ENCODE measurements at places on chromosomes 11 and 22.

DNA sequence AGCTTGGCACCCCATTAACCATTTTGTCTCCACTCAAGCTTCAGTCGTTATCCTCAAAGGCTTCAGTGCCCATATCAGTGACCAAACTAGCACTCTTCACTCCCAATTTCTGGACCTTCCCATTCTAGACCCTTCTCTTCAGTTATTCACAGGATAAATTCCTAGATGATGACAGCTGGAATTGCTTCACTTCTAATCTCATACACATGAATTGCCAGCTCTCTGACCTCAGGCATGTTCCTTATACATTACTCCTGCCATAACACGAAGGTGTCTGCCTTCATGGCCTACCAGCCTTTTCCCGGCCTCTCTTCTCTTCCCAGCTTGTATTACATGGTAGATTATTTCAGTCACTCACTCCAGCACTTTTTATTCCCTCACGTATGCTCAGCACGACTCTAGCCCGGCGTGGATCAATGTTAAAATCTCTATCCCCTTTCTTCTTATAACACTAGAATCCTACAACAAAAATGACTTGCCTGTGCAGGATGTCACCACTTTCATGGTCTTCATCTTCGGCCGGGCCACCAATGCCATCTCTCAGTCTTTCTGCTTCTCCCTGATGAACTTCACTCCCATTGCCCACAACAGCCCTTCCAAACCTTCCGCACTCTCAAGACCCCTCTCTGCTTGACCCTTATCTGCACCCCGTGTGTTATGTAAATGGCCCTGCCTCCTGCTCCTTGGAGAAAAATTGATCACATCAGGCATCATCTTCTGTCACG, 36.9 kb downstream of the EIF3F start:
- no peak for DNase-seq

DNA sequence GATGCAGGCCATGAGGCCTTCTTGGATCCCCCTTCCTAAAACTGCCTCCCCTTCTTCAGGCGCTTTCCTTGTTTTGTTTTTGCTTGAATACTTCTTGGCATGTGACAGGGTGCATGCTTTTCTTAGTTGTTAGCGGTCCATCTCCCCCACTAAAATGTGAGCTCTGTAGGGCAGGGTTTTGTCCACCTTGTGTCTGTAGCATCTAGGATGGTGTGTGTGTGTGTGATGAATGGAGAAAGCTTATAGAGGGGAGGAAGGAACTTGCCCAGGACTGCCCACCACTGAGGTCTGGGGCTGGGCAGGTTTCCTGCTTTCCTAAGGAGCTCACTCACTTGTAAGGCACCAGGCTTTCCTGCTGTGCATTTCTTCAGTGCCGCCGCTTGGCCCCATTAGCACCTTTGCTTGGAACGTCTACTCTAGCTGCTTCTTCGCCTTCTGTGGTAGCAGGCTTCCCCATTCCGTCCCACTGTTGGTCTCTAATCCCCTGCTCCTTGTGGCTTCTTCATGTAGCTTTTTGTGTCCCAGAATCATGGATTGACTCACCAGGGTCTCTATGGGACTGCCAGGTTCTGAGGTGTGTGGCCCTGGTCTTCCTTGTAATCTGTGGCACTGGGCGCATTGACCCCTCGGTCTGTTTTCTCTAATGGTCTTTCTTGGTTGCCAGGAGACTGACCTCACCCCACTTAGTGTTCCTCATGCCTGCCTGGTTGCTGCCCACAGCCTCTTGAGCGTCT, 3.3 kb downstream of the DGCR8 start:
- DNase-seq: no peak

DNA sequence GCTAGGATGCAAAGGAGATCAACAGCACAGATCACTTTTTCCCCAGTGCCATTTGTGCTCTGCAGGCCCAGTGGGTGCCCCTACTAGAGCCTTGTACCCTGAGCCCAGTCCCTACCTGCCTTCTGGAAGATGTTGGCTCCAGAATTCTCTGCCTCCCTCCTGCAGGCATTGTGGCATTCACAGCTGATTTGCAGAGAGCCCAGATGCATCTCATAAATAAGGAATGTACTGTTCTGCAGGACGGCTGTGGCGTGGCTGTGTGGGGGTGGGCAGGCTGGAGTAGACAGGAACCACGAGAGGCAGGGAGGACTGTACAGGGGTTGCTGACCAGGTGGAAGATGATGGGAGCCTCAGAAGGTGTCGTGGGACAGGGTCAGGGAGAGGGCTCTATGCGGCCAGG, 11.2 kb upstream of the MIAT start:
- peak; percentile 29 for DNase-seq

DNA sequence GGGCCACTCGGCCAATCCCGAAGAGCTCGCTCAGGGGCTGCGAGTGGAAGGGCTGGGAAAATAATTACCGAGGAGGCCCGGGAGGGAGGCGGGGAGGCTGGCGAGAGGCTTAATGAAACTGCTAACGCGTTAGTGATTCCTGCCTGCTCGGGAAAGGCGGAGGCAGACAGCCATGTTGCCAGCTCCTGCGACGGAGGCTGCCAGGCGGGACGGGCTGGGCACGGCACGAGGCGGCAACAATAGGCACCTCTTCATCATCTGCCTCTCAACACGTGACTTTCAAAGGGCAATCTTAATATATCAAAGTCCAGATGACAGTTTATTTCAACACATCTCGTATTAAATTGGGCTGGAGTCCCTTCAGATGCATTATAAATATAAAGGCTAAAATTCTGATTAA, 68.0 kb upstream of the TCF20 start:
- no peak for DNase-seq

DNA sequence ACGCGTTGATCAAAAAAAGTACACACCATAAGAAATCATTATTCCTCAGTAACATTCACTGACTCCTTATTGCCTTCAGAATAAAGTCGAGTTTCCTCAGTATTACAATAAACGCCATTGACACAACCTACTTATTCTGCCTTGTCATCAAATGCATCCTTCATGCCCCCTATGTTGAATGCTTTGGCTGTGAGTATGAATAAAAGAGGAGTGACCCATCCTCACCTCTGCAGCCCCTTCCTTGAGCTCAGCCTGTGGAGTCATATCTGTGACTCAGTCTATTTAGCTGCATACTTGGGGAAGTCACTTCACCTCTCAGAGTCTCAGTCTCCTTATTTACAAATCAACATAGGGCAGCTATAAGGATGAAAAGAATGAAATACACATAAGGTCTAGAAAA, 65.1 kb downstream of the USP35 start:
- DNase-seq: no peak

GRCh38 chr11:61654397-61654829, 25.8 kb upstream of the DAGLA start:
- no peak for DNase-seq

- DNase-seq: no peak
These were observed 3.1 kb downstream of the MRGPRG start for GRCh38 chr11:3215346-3216026.

DNA sequence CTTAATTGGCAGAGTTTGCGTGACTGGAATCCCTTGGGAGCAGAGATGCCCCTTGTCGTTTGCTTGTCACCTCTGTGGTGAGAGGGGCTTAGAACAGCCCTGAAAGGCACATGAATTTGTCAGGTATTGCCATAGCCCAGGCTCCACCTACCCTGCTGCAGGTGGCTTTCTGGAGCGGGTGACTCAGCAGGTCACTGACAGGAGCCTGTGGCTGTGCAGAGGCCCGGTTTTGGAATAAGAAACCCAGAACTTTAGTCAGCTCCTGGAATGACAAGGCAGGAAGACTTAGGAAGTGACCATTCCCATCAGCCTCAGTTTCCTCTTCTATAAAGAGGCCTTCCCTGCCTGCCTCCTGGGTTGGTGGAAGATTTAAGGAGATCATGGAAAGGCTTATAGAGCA, 539.7 kb downstream of the INSC start:
- DNase-seq: no peak

DNA sequence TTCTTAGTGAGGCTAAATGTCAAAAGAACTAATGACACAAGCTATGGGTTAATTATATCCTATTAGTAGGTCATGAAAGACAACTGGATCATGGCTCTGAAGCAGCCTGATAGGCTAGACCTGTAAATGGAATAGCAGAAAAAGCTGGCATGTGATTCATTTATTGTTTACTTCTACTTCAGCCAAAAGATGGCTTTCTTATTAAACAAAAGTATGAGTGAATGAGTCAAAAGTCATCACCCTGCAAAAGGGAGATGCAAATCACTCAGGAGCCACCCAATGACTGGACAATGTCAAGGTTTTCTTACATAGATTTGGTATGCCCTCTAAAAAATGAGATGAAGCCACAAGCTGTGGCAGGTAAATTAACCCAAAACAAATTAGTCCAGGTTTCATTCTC, 138.0 kb downstream of the TRPC6 start:
- no peak for DNase-seq
